GM13977 (cell line): ENCODE measurements at places on chromosomes 1 and 21.

DNA sequence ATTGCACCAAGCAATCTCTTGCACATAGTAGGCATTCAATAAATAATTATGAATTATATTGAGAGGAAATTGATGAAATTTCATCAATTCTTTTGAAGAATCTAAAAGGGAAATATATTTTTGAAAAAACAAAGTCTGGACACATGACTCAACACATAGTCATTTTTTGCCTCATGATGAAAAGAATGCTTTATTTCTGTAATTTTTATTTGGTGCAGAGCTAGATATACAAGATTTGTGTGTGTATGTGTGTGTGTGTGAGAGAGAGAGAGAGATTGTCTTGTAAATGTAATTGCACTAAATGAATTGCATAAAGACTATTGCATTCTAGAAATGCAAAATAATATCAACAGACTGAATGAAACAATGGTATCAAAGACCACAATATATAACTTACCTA is 206.2 kb upstream of the C1orf87 start:
- no peak for DNase-seq

GRCh38 chr1:76562292-76562691 is 305.0 kb upstream of the ST6GALNAC5 start:
- DNase-seq: no peak

DNA sequence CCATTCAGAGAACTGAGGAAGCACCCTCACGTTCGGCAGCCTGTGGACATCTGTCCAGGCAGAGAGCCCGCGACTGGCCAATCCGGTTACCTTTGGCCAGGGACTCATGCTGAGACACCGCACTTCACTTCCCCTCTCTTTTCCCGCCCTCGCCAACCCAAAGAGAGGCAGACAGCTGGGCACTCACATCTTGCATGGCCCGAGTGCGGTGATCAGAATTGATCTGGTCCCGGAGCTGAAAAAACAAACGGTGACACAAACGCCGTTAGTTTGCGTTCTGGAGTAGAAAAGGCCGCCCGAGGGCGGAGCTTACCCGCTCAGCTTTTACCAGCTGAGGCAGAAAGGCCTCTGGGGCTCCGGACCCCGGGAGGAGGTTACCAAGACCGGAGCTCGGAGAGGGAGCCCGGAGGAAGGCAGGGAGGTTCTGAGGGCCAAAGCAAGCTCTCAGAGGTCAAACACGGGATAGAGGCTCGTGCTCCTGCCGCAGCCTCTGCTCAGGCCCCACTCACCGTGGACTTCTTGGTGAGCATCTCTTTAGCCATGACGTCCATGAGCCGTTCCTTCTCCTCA is 376 bp downstream of the SF3A3 start:
- DNase-seq: no peak

GRCh38 chr1:217240656-217241055 is 390.2 kb downstream of the GPATCH2 start:
- DNase-seq: no peak

GRCh38 chr1:61138921-61139774 is 56.8 kb downstream of the NFIA start:
- no peak for DNase-seq

GRCh38 chr21:28590026-28590425 is 402.7 kb downstream of the LTN1 start:
- no peak for DNase-seq

DNA sequence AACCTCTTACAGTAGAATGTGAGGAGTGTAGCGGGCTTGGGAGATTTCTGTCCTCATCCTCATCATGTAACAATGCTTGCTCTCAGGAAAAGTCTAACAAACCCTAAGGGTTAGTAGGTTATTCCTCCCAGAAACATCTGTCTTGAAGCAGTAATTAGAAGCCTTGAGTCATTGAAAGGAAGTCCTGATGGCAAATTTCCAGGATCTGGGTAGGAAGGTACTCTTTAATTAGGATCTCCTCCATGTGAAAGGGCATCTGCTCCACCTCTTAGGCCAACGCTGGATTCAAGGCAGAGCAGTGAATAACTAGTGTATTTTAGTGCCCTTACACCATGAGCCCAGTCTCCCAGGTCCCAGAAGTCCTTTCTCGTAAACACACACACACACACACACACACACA is 106.6 kb upstream of the BARHL2 start:
- no peak for DNase-seq

DNA sequence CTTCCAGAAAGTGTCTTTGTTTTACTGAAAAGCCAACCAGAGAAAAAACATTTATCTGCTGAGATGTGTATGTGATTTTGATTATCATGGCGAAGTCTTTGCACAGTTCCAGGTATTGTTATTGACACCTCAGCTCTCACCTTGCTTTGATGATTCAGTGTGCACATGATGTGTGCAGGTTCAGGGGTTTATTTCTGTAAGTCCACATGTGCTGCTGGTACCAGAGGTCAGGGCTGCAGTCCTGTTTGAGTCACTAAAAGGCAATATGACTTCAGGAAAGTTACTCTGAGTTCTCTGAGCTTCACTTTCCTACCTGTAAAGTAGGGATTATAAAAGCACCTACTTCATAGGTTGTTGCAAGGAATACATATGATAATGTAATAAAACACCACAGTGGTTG is 97.1 kb downstream of the CNIH3 start:
- DNase-seq: no peak

GRCh38 chr1:182368903-182369302 is 22.7 kb downstream of the GLUL start:
- DNase-seq: no peak

GRCh38 chr1:43557744-43558245 is 27.1 kb downstream of the PTPRF start:
- no peak for DNase-seq

DNA sequence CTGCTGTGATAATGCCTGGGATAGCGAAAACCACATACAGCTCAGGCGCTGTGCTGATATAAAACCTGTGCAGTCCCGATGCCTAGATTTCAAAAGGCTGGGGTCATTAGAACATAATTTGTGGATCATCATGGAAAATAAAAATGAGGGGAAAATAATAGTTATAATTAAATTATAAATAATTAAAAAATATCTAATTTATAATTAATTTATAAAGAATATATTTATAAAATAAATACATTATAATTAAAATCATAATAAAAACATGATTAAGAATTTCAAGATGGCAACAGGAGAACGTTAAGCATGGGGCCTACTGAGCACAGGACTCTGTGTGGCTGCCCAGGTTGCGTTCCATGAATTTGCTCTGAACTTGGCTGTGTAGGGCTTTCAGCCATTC is 53.9 kb downstream of the C21orf91 start:
- no peak for DNase-seq

DNA sequence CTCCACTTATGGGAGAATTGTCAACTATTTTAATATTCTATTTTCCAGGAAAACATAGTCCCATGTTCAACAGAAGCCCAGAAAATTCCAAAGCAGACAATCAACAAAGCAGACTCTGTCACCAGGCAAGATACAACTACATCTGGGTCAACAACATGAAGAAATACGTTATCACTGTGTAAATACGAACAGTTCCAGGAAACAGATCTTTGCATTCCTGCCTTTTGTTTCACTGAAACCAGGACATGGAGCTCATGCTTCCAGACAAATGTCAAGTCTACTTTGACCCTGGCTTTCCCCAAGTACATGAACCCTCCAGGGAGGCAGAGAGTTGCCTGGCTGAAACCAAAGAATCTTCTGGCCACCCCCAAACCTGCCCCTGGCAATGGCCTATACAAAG is 106.7 kb downstream of the SETD4 start:
- DNase-seq: no peak

DNA sequence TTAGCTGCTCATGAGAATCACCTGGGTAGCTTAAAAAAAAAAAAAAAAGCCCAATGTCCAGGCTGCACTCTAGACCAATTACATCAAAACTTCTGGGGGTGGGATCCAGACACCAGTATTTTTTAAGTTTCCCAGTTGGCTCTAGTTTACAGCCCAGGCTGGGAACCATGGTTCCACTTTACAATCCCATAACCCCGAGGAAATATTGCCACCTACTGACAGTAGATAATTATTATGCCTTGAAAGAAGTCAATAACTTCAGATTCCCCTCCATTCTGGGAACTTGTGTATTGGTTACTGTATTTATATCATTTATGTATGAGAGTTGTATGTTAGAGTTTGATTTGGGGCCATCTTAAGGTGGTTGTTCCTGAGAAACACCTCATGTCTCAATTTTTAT is 100.2 kb downstream of the SPATA46 start:
- DNase-seq: peak; percentile 47

DNA sequence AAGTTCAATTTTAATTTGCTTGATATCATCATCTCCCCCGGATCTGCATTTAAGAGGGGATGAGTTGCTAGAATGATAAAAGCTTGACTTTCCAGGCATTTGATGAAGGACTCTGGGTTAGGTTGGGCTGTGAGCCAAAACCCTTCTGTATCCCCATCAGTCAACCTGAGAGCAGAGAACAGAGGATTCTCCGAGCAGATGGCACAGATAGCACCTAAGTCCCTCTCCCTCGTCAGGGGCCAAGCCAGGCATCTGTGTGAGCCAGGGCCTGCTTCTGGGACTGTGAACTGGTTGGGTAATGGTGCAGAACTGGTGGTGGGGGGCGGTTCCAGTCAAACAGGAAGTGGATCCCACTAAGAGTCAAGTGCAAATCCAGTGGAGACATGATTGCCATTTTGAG is 205.8 kb downstream of the TNR start:
- no peak for DNase-seq

- DNase-seq: no peak
Measured at GRCh38 chr1:113940365-113941244, 11.5 kb downstream of the HIPK1 start.

DNA sequence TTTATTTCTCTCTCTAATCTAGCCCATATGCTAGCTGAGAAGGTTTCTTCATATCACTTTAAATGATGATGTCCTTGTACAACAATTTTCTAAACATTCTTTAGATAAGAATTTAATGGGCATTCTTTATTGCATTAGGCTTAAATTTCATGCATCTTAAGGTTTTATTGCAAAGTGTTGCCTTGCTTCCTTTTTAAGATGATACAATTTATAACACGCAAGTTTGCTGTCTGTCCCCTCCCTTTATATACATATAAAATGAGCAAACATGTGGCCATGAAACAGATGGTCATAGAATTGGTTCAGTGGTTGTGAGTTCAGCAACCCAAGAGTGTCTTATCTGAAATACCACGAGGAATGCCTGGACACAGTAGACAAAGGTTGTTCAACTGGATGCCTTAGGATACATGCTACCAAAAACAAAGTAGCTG is 12.1 kb downstream of the NBPF3 start:
- no peak for DNase-seq

- DNase-seq: peak; percentile 49
Measured at GRCh38 chr1:89842567-89843272, 21.9 kb downstream of the LRRC8D start.

DNA sequence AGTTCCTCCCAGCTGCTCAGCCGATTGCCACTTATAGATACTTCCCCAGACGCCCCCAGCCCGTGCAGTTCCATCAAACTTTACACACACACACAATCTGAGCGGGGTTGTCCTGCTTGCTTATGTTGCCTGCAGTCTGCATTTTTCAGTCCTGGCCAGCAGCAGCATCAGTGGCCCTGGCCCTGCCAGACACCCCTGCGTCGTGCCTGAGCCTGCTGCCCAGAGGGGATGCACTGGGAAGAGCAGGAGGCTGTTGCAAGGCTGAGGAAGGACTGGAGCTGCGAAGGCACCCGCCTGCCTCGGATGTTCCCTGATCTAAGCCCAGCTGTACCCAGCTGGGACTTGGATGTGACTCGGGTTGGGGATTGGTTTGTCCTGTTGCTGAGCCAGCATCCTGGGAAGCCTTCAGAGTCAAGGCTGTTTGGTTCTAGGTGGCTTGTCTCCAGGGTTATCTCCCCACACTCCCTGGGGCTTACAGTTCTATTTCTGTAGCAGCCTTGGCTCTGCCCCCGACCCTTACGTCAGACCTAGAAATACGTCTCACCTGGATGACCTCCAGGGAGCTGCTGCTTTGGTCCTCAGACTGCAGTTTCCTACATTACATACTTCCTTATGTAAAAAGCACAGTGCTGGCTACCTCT is 42.3 kb downstream of the MAN1C1 start:
- no peak for DNase-seq

DNA sequence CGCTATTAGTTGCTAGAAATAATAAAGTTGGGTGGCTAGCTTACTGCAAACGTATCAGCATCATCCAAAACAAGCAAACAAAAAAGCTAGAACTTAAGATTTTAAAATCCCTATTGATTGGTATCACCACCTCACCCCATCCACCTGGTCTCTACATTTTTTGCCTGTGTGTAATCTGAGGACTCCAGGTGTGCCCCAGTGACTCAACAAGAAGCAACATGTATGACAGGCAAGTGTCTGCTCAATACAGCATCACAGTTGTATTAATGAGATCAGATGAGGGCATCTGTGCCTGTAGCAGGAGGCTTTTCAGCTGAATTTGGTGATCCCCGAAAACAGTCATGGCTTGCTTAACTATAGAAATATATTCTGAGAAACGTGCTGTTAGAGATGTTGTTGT is 14.6 kb upstream of the PAPPA2 start:
- DNase-seq: no peak

DNA sequence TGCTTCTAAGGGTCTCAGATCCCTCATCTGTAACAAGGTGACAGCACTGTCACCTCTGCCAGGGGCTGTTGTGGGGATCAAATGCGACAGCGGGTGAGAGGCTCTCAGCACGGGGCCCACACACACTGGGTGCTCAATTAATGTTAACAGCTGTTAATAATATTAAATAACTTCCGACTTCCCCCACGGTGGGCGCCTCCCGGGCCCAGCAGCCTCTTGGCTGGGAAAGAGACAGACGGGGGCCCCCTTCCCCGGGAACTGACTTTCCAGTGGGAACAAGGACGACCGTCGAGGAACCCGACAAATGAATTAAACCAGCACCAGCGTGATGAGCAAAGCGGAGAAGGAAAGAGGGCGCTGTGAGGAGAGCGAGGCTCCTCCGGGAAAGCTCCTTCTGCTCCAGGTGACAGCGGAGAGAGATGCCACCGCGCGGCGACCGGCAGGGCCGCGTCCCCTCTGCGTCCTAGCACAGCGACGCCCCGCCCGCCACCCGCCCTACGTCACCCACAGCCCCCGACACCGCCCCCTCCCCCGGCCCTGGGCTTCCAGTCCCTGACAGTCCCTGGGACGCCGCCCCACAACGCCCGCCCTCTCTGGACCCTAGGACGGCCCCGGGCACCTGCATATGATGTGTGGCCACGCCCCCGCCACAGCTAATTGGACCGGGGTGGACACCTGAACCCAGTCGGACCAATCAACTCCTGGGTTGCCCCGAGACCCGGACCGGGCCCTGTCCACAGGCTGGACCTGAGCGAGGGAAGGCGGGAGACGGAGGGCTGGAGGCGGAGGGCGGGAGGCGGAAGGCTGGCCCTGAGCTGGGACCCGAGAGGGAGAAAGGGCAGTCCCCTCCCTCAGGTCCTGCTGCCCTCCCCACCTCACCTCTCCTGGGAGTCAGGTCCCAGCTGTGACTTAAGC is 38.2 kb downstream of the MATN1 start:
- DNase-seq: no peak

GRCh38 chr1:3417934-3418333 is 36.5 kb upstream of the ARHGEF16 start:
- DNase-seq: no peak

- no peak for DNase-seq
Measured at GRCh38 chr1:10537082-10537766, 62.5 kb downstream of the PEX14 start.
